Testis (tissue), 5 donors: ENCODE measurements at places on chromosomes 3 and 15. TPM values are rescaled to one million over a fixed set of nuclear protein-coding genes. Genes with fewer than 3 reads are reported as not detected.

Gene STARD5
- total RNA-seq: 15.7 TPM

Gene GANC
- total RNA-seq: 54.8 TPM

GRCh38 chr15:66698971-66699370 lies 3.1 kb upstream of the SMAD6 start:
- H3K4me3 ChIP-seq: no peak overlapping the region
- peaks cover 4% of the 10 kb centered on the region for H3K4me1 ChIP-seq
- H3K27me3 ChIP-seq: no peaks in the 10 kb centered on the region
- DNase-seq: no peak

DNA sequence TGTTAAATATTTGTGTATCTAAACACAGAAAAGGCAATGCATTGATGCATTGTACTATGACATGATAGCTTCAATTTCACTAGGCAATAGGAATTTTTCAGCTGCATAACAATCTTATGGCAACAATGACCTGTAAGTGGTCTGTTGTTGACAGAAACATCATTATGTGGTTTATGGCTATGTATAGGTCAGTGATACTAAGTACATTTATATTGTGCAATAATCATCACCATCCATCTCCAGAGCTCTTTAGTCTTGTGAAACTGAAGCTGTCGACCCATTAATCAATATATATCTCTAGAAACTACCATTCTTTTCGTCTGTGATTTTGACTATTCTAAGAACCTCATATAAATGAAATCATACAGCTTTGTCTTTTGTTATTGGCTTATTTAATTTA lies 200.1 kb upstream of the ZNF717 start:
- no peak overlapping the region for H3K4me3 ChIP-seq
- no peaks in the 10 kb centered on the region for H3K4me1 ChIP-seq
- no peak for DNase-seq
- H3K27me3 ChIP-seq: no peaks in the 10 kb centered on the region
- H3K27ac ChIP-seq: no peak overlapping the region
- no peaks in the 10 kb centered on the region for H3K36me3 ChIP-seq

Gene CNTN3
- total RNA-seq: 4.1 TPM

GRCh38 chr3:60268123-60268522 lies 983.1 kb downstream of the FHIT start:
- no peak for DNase-seq
- H3K4me3 ChIP-seq: no peak overlapping the region
- H3K27ac ChIP-seq: no peak overlapping the region
- no peaks in the 10 kb centered on the region for H3K4me1 ChIP-seq
- no peaks in the 10 kb centered on the region for H3K27me3 ChIP-seq

DNA sequence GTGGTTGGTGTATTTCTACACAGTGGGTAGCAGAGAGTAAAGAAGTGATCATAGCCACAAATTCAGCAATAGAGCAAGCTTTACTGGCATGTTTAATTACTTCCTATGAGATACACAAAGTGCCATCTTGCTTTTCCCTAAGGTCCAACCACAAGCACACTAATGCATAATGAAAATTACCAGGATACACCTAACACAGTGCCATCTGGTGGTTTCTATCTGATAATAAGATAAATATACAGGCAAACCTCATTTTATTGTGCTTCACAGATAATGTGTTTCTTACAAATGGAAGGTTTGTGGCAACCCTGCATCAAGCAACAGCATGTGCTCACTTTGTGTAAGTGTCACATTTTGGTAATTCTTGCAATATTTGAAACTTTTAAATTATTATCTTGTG lies 223.0 kb downstream of the NSUN3 start:
- H3K36me3 ChIP-seq: no peaks in the 10 kb centered on the region

DNA sequence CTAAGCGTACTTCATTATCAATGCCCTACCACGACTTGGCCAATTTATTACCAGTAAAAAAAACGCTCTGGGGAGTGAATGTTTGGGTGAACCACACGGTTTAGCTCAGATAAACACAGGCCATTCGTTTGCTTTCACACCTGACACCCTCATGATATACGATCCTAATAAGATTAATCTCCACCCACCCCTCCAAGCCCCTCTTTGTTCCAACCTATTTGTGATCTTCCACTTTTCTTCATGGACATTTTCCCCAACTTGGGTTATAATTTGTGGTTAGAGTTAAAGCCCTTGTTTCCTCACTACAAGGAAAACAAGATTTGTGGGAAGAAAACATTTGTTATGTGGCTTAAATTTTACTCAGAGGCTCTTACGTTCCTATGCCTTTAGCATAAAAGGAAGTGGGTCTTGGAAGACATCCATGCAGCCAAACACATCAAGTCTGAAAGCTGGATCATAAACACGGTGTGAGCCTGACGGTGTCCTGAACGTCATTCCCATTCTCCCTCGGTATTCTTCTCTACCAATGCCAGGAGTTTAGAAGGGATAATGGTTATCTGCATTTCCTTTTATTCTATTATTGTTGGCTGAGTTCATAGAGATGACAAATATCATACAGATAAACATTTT lies 518.9 kb downstream of the NR2F2 start:
- H3K27ac ChIP-seq: no peak overlapping the region
- no peak for DNase-seq
- no peak overlapping the region for H3K4me3 ChIP-seq
- H3K27me3 ChIP-seq: no peaks in the 10 kb centered on the region

- no peak for DNase-seq
- H3K27ac ChIP-seq: no peak overlapping the region
- no peaks in the 10 kb centered on the region for H3K36me3 ChIP-seq
- H3K4me3 ChIP-seq: no peak overlapping the region
- no peaks in the 10 kb centered on the region for H3K27me3 ChIP-seq
- H3K4me1 ChIP-seq: peaks cover 12% of the 10 kb centered on the region
These were observed 192.4 kb downstream of the ABHD5 start for GRCh38 chr3:43882976-43883680.

DNA sequence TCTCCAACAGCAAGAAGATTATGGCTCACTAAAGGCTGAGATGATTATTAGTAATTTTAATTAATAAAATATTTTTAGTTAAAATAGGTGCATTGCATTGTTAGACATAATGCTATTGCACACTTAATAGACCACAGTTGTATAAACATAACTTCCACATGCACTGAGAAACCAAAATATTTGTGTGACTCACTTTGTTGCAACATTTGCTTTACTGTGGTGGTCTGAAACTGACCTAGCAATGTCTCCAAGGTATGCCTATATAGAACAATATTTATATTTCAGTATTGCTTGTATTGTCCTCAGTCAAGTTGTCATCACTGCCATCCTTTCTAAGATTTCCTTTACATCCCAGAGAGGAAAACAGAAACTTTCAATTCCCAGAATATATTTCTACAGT lies 1215.2 kb downstream of the SI start:
- no peak overlapping the region for H3K27ac ChIP-seq
- no peak overlapping the region for H3K4me3 ChIP-seq
- no peaks in the 10 kb centered on the region for H3K4me1 ChIP-seq
- no peaks in the 10 kb centered on the region for H3K27me3 ChIP-seq
- no peak for DNase-seq
- no peaks in the 10 kb centered on the region for H3K36me3 ChIP-seq

- no peaks in the 10 kb centered on the region for H3K36me3 ChIP-seq
- H3K4me1 ChIP-seq: no peaks in the 10 kb centered on the region
- DNase-seq: no peak
- no peak overlapping the region for H3K27ac ChIP-seq
- H3K4me3 ChIP-seq: no peak overlapping the region
These were observed 31.2 kb upstream of the TNIK start for GRCh38 chr3:171491361-171491760.

- no peaks in the 10 kb centered on the region for H3K36me3 ChIP-seq
- H3K4me1 ChIP-seq: no peaks in the 10 kb centered on the region
- DNase-seq: no peak
These were observed 288.7 kb downstream of the WDR72 start for GRCh38 chr15:53470743-53471142.

DNA sequence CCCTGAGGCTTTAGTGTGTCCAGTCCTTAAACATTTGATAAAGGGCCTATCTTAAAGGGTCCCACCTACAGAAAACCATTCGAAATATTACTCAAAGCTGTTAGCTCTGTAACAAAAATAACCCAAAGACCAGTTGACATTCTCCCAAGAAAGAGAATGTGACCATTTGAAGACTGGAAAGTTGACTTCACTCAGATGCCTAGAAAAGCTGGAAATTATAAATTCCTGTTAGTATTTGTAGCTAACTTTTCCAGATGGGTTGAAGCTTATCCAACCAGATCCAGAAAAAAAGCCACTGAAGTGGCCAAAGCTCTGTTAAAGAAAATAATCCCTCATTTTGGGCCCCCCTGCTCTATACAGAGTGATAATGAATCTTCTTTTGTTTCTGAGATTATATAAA lies 408.4 kb downstream of the PLOD2 start:
- no peaks in the 10 kb centered on the region for H3K4me1 ChIP-seq
- H3K27me3 ChIP-seq: no peaks in the 10 kb centered on the region
- no peak overlapping the region for H3K27ac ChIP-seq
- DNase-seq: no peak
- no peak overlapping the region for H3K4me3 ChIP-seq

DNA sequence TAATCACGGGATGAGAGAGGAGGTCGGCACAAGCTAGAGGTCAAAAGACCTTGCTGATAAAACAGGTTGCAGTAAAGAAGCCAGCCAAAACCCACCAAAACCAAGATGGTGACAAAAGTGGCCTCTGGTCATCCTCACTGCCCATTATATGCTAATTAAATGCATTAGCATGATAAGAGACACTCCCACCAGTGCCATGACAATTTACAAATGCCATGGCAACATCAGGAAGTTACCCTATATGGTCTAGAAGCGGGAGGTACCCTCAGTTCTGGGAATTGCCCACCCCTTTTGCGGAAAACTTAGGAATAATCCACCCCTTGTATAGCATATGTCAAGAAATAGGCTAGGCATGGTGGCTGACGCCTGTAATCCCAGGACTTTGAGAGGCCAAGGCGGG lies 4.3 kb upstream of the ULK4 start:
- no peak for DNase-seq
- H3K27ac ChIP-seq: no peak overlapping the region
- no peaks in the 10 kb centered on the region for H3K4me1 ChIP-seq
- H3K4me3 ChIP-seq: no peak overlapping the region
- H3K36me3 ChIP-seq: no peaks in the 10 kb centered on the region
- no peaks in the 10 kb centered on the region for H3K27me3 ChIP-seq

Gene STRIT1
- total RNA-seq: not detected

DNA sequence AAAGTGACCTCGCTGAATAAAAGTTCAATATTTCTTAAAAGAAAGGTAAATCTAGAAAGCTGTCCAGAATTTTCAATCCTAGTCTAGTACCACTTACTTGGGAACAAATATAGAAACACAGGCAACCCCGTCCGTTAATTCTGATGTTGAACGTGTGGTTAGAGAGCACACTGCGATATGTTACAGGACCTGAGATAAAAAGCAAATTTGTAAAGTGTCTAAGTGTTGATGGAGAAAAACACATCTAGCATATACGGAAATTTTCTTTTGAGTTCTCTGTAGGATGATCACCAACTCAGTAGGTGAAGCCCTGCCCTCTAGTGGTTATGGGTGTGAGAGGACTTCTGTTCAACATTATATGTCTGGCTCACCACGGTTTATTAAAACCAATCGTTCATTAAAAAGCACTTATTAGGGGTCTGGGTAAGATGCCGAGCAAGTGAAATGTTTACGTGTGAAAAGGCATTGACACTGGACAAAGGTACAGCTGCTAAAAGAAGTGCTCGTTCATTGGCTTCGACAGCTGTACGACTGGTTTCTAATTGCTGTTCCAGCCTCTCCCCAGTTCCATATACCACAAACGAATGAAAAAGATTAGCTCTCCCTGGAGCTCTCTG lies 1.0 kb upstream of the ATP2C1 start:
- H3K27me3 ChIP-seq: no peaks in the 10 kb centered on the region
- H3K36me3 ChIP-seq: no peaks in the 10 kb centered on the region
- DNase-seq: peak; percentile 90
- H3K4me3 ChIP-seq: peak overlapping the region; percentile 94
